LoVo (cell line): ENCODE measurements at places on chromosomes 11 and 22.

GRCh38 chr11:14413307-14414069 lies 54.5 kb upstream of the RRAS2 start:
- DNase-seq: no peak

DNA sequence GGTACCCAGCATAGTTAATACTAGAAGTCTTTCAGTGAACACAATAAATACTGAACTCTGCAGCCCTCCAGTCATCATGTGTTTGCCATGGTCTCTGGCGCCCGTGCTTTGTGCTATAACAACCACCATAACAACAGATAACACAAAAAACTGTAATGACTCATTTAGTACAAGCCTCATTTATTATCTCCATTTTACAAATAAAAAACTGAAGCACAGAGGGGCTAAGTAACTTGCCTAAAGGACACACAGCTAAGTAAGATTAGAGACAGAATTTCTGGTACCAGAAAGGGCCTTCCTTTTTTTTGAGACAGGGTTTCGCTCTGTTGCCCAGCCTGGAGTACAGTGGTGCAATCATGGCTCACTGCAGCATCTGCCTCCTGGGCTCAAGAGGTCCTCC lies 19.5 kb downstream of the RBFOX2 start:
- no peak for DNase-seq

DNA sequence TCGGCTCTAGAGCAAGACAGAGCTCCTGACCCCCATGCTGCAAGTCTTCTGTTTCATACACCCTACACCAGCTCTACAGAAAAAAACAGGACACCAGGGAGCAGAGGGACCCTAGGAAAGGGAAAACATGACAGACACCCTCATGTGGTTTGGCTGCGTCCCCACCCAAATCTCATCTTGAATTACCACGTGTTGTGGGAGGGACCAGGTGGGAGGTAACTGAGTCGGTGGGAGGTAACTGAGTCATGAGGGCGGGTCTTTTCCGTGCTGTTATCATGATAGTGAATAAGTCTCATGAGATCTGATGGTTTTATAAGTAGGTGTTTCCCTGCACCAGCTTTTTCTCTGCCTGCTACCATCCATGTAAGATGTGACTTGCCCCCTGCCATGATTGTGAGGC lies 6.6 kb upstream of the C22orf39 start:
- no peak for DNase-seq

DNA sequence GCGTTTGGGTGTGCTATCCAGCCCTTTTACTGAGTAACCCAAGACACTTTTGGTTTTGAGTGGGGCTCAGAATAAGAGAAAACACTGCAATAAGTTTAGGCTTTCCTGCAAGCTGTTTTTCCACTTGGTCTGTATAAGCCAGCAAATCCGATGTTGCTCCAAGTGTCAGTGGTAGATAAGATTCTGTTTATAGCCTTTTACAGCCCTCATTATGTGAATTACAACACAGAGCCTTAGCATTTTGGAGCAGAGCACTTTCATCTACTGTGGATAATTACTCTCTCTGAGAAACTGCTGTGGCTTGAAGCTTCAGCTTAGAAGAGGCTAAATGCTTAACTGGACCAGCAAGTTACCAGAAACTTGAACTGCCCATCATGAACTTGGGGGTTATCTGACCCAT lies 601.1 kb downstream of the JRKL start:
- no peak for DNase-seq

DNA sequence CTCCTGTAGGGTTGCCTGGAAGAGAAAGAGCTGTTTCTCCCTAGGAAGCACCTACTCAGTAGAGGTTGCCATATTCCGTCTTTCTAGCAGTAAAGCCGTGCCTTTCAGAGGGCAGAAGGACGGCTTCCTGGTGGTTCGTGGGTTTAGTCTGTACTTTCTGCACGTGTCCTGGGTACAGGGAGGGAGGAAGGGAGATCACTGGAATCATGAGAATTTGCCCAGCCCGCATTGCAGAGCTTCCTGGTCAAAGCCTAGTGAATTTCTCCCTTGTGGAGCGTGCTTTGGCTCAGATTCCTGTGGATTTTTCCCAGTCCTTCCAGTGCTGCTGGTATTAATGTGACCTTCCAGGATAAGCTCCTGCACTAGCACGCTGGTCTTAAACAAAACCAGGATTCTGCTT lies 44.9 kb downstream of the GRAMD1B start:
- DNase-seq: no peak

DNA sequence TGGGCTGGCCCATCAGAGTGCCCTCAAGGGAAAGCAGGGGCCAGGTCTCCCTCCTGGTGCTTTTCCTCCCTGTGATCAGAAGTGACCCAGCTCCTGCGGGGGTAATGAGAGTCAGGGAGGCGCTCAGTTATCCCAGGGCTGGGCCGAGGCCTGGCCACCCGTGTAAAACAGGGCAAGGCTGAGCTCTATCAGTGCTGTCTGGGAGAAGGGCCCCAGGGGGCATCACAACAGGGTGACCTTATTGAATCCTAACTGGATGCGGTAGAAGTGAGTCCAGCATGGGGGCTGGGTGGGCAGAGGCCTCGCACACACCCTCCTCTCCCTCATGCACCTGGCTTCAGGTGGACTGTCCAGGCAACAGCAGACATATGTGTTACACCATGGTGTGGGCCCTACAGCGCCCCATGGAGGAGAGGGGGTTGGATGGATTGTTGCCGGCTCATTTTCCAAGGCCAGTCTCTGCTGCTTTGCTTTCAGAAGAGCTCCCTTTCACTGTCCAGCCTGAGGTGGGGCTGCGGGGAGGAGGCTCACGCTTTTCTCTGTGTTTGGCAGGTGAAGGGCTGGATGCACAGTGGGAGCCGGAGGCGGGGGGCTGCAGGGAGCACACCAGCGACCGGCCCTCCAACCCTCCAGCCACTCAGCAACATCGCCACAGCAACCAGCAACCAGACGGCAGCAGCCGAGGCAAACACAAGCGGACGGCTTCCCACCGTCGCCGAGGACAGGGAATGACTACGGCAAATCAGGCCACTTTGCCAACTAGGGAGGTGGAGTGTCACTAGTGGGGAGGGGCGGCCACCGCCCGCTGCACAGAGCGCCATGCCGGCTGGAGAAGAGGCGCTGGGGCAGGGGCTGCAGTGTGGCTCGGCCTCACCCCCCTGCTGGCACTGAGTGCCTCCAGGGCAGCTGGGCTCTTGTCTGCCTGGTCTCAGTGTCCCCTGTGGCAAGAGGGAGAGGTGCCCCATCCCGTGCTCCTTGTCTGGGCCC lies 24.7 kb downstream of the GNAZ start:
- DNase-seq: no peak

GRCh38 chr11:81070948-81071347 lies 1630.1 kb upstream of the TENM4 start:
- DNase-seq: no peak

- DNase-seq: no peak
These were observed 48.4 kb downstream of the WNT11 start for GRCh38 chr11:76157891-76158290.

GRCh38 chr11:15500643-15501042 lies 385.9 kb downstream of the INSC start:
- no peak for DNase-seq

DNA sequence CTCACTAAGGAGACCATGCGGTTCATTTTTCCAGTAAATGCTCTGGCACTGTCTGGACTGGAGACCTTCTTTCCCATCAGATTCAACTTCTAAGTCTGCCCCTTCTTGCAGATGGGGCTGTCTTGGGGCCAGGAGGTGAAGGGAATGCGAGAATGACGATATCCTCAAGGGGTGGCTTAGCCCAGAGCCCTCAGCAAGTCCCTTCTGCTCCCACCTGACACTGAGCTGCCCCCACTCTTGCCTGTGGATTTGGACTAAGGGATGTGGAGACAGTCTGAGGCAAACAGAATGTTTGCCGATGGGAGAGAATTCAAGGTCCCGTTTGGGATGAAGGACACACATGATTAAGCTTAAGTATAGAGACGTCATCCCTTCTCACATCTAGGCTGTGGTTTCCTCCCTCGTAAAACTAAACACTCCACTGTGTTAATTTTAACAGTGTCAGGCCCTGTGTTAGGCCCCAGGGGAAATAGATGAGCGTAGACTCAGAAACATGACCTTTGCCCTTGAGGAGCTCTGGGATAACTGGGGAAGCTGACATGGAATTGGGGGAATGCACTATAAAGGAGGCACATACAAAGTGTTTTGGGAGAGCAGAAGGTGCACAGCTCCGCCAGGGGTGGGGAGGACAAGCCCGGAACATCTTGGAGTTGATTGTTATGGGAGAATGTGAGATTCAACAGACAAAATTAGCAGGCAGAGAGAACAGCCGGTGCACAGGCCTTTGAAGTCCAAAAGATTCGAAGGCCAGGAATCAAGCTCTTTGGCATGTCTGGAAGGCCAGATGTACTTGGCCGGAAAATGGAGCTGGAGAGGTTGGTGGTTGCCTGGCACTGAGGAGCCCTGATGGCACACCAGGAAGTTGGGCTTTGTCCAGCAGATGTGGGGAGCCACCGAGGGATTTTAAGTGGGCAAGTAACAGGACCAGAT lies 71.6 kb downstream of the ST3GAL4 start:
- peak; percentile 31 for DNase-seq

GRCh38 chr22:44338906-44339305 lies 26.2 kb upstream of the SHISAL1 start:
- DNase-seq: no peak

DNA sequence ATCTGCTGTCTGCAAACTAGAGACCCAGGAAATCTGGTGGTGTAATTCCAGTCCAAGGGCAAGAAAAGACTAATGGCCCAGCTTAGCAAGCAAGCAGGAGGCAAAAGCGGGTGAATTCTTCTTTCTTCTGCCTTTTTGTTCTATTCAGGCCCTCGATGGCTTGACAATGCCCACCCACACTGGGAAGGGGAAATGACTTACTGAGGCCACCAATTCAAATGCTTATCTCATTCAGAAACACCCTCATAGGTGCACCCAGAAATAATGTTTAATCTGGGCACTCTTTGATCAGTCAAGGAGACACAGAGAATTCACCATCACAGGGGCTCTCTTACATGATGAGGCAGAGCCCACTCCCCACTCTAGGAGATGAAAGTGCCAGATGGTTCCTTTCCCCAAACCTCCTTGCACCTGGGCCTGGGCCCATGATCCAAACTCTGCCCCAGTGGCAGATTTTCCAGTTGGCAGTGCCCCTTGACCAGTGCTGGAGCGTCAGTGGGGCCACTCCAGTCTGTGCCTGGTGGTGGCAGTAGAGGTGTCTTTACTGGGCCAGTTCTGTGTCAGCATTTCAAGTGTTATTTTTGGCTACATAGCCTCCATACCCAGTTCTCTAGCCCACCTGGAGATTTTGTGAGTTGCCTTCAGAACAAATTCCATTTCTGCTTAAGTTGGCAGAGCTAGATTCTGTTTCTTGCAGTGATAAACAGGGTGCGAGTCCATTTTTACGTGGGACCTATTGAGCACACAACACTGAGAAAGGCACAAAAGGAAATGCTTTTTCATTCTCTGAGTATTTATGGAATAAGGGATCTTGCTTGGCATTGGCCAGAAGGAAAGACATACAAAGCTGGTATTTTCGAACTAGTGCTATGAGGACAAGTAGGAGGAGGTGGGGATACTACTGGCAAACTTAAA lies 7.5 kb downstream of the ELMOD1 start:
- DNase-seq: no peak

DNA sequence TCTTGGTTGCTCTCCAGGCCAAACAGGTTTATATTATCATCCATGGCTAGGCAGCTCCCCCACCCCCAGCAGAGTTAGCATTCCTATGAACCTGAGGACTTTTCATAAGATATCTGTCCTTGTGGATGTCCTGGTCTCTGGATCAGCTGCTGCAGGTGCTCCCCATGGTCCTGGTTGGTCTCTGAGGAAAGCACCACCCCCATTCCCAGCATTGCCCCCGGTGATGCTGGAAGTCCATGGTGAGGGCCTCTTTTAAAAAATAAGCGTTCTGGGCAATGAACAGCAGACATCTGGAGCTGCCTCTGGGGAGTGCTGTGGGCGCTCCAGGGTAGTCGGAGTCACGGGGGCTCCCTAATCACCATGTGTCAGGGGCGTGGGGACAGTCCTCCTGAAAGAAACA lies 26.6 kb downstream of the DKK3 start:
- no peak for DNase-seq

GRCh38 chr11:76512851-76513653 lies 68.2 kb downstream of the EMSY start:
- DNase-seq: no peak

- no peak for DNase-seq
These were observed 26.0 kb downstream of the SCGB1A1 start for GRCh38 chr11:62444835-62445234.

- DNase-seq: no peak
These were observed 37.3 kb downstream of the OSBPL5 start for GRCh38 chr11:3127706-3128355.

GRCh38 chr11:69609351-69609750 lies 31.6 kb upstream of the CCND1 start:
- DNase-seq: no peak

DNA sequence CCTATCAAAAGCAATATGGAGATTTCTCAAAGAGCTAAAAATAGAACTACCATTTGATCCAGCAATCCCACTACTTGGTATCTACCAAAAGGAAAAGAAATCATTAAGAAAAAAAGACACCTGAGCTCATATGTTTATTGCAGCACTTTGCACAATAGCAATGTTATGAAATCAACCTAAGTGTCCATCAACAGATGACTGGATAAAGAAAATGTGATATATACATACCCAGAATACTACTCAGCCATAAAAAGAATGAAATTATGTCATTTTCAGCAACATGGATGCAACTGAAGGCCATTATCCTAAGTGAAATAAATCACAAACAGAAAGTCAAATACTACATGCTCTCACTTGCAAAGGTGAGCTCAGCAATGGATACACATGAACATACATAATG lies 1565.5 kb upstream of the RAG2 start:
- DNase-seq: no peak

DNA sequence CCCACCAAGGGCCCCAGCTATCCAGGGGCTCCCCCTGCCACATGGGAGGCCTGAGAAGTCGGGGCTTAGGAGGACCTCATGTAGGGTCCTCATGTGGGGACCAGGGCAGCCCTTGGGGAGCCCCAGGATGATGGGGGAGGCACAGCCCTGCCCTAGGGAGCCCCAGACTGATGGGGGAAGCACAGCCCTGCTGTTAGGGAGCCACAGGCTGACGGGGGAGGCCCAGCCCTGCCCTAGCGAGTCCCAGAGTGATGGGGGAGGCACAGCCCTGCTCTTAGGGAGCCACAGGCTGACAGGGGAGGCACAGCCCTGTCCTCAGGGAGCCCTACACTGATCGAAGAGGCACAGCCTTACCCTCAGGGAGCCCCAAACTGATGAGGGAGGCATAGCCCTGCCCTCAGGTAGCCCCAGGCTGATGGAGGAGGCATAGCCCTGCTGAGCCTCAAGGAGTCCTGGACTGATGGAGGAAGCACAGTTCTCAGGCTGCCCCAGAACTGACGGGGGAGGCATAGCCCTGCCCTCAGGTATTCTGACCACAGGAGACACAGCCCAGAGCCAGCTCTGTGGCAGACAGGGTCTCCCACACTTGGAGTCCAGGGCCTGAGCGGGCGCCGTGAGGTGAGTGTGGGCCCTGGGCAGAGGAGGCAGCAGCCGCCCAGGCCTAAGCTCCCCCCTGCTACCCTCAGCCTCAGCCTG lies 10.8 kb downstream of the PRR33 start:
- no peak for DNase-seq

GRCh38 chr22:38071421-38072321 lies 12.3 kb downstream of the SLC16A8 start:
- no peak for DNase-seq
